AG09319 (cell line): ENCODE measurements at places on chromosomes 13 and 19.
A peak's percentile ranks its signal among the peaks of the same experiment; 100 is the strongest.

DNA sequence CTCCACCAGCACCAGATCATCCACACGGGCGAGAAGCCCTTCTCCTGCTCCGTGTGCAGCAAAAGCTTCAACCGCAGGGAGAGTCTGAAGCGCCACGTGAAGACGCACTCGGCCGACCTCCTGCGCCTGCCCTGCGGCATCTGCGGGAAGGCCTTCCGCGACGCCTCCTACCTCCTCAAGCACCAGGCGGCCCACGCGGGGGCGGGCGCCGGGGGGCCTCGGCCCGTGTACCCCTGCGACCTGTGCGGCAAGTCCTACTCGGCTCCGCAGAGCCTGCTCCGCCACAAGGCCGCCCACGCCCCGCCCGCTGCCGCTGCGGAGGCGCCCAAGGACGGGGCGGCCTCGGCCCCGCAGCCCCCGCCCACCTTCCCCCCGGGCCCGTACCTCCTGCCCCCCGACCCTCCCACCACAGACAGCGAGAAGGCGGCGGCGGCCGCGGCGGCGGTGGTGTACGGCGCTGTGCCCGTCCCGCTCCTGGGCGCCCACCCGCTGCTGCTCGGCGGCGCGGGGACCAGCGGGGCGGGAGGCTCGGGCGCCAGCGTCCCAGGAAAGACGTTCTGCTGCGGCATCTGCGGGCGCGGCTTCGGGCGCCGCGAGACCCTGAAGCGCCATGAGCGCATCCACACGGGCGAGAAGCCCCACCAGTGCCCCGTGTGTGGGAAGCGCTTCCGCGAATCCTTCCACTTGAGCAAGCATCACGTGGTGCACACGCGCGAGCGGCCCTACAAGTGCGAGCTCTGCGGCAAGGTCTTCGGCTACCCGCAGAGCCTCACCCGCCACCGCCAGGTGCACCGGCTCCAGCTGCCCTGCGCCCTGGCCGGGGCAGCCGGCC is 9.4 kb downstream of the ZNF784 start:
- no peak for DNase-seq

DNA sequence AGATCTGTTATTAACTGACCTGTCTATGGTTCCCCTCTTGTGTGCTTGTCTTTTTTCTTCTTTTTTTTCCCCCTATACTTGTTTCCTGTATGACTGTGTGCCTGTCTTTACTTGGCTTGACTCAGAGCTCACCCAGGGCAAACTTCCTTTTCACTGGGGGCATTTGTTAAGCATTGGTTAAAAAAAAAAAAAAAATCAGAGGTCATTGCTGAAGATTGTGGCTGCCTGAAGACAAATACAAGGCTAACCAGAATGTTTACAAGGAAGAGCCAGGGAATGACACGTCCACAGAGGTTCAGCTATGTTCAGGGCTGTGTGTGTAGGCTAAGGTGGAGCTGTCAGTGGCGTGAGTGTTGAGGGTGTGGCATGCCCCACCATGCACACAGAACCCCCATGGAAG is 47.1 kb downstream of the LNX2 start:
- no peak for DNase-seq

DNA sequence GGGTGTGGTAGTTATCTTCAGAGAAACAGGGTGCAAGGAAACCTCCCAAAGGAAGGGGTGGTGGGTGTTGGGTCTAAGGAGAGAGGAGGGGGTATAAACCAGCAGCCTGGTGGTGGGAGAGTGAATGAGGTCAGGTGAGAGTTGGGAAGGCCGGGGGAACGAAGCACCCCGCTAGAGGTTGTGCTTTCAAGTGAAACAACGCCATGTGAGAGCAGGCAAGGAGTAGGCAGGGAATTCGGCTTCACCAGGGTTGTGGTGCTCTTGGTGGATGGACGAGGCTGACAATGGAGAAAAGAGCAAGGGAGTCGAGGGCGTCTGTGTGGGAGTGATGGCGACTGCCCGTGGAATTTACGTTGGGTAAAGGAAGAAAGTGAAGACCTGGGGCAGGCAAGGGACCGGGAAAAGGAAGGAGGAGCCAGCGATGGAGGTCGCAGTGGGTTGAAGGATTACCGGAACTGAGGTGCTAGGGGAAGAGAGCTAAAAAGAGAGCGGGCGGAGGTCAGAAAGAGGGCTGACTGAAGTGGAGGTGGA is 2.1 kb upstream of the MLNR start:
- DNase-seq = no peak

DNA sequence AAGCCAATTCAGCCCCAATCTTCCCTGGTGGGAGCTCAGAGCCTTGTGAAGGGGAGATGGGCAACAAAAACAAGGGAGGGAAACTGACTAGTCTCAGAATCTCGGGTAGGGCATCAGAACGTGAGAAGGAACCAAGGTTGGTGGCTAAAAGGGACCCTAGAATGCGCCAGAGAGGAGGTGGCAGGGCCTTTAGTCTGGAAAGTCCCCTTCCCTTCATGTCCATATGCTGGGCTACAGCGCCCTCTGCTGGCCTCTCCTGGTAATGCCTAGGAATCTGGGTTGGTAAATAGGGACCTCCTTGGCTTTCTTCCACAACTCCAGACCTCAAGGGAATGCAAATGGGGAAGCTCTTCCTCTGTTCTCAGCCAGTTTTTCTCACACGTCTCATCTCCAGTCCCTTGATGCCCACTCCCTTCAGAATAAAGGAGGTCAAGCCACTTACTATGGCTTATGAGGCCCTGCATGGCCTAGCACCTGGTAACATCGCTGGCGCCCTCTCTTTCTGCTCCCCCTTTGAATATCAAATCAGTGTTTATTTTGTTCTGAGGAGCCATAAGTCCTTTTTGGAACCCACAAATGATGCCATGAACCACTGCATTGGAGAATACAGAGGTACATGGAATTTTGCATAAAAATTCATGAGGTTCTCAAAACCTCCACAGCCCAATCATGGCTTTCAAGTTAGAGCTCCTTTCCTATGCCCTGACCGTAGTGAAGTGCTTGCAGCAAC is 1.4 kb upstream of the CCDC97 start:
- no peak for DNase-seq

GRCh38 chr13:37486171-37486681 is 112.3 kb downstream of the POSTN start:
- no peak for DNase-seq

GRCh38 chr13:87536899-87537298 is 134.3 kb upstream of the SLITRK5 start:
- DNase-seq = no peak

- no peak for DNase-seq
Measured at GRCh38 chr19:10091895-10092641, 6.0 kb downstream of the SHFL start.

GRCh38 chr13:38617936-38618335 is 68.9 kb upstream of the FREM2 start:
- no peak for DNase-seq

- no peak for DNase-seq
Measured at GRCh38 chr13:24740014-24740890, 23.7 kb upstream of the RNF17 start.

- no peak for DNase-seq
Measured at GRCh38 chr19:29650772-29651387, 14.4 kb upstream of the PLEKHF1 start.

DNA sequence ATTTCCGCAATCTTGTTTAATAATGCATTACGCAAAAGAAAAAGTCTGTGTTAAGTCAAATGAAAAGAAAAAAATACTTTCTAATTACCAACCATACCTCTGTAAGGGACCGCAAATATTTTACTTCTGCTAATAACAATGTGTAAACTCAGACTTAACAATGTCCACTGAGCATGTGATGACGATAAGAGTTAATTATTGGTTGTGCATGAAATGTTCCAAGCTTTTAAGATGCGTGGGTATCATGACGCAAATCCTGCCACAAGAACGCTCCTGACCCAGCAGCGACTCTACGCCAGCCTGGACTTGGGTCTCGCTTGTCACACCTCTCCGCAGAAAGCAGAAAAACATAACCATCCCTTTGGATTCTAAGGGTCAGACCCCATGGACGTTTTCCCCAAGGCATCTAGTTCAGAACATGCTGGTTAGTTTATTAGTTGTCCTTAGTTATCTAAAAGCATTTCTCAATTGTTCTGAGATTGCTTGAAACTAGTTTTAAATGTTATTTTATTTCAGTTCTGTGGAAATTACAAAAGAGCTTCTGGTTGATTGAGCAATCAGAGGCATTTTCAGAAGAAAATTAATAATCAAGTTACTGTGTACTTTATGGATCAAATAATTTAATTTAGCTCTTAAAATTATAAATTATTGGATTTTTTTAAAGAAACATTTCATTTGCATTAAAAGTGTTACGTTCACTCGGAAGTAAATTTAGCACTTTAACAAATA is 779.9 kb upstream of the ARGLU1 start:
- DNase-seq = no peak

DNA sequence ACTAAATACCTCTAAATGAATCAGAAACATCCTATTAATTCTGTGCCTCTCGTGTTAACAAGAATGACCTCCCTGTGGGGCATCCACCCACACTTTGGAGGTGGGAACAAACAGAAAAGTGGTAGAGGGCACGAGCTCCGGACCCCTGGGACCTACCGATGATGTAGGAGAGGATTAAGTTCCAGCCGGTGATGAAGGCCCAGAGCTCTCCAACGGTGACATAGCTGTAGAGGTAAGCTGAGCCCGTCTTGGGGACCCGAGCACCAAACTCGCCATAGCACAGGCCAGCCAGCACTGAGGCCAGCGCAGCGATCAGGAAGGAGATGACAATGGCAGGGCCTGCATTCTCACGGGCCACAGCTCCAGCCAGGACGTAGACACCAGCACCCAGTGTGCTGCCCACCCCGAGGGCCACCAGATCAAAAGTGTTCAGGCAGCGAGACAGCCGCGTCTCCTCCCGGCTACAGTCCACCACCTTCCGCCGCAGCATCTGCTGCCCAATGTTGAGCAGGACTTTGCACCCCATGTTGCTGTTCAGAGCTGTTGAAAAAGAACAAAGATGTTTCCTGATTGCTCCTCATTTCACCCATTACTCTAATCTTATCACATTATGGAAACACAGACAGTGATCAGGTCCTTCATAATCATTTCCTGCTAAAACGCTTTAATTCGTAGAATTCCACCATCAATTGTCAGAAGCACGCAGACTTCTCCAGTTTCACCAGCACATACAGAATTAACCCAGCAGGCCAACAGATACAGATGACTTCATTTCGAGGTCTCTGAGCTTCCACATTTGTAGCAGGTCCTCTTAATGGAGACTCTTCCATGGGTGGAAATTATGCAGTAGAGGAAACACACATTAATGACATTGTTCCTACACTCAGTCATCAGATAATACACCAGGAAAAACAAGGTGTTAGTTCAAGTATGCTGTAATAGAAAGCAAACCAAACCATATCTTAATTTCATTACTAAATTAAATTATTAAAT is 59.5 kb downstream of the SLC7A1 start:
- DNase-seq = no peak

GRCh38 chr19:55540619-55541018 is 3.7 kb upstream of the SBK2 start:
- no peak for DNase-seq

- DNase-seq = no peak
Measured at GRCh38 chr19:16199275-16199932, 1.7 kb downstream of the AP1M1 start.

GRCh38 chr13:50676602-50677001 is 166.9 kb downstream of the DLEU7 start:
- no peak for DNase-seq

DNA sequence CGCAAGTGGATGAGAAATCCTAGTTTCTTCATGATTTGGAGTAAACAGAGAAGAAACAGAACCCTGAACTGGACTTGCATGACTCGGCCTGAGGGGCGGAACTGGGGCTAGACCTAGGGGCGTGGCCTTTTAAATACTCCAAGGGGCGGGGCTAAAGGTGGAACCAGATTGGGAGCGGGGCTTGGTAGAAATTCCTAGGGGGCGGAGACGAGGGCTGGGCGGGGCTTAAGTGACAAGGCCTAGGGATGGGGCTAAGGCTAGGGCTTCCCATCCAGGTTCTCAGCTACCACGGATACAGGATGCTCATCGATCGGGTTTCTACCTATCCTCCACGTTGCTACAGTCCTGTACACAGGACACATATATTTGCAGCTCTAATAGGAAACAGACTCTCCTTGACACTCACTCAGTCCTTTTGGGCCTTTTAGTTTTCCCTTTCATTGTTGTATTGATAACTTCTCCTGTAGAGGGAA is 372 bp upstream of the ZNF699 start:
- peak; percentile 68 for DNase-seq

GRCh38 chr13:21069561-21070004 is 8.2 kb upstream of the LATS2 start:
- peak; percentile 72 for DNase-seq

DNA sequence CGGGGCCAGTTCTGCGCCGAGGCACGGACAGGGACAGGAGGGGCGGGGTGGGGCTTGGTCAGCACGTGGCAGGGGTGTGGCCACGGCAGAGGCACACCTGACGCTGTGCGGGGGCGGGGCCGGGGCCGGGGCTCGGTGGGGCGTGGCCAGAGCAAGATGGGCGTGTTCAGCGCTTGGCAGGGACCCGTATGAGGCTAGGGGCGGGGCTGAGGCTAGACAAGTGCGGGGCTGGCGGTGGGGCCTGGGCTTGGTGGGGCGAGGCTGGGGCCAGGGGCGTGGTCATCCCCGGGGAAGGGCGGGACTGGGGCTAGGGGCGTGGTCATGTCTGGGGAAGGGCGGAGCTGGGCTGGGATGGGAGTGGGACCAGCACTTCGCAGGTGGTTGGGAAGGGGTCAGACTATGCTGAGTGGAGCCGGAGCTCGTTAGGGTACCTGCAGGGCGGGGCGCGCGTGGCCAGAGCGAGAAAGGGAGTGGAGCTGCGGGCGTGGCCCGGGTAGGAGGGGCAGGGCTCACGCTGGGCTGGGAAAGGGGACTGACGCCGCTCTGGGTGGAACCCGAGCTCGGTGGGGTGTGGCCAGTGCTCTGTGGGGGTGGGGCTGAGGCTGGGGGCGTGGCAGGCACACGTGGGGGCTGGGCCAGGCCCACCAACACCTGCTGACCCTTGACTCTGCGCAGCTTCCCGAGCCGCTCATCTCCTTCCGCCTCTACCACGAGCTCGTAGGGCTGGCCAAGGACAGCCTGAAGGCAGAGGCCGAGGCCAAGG is 12.8 kb downstream of the POLR2E start:
- no peak for DNase-seq

DNA sequence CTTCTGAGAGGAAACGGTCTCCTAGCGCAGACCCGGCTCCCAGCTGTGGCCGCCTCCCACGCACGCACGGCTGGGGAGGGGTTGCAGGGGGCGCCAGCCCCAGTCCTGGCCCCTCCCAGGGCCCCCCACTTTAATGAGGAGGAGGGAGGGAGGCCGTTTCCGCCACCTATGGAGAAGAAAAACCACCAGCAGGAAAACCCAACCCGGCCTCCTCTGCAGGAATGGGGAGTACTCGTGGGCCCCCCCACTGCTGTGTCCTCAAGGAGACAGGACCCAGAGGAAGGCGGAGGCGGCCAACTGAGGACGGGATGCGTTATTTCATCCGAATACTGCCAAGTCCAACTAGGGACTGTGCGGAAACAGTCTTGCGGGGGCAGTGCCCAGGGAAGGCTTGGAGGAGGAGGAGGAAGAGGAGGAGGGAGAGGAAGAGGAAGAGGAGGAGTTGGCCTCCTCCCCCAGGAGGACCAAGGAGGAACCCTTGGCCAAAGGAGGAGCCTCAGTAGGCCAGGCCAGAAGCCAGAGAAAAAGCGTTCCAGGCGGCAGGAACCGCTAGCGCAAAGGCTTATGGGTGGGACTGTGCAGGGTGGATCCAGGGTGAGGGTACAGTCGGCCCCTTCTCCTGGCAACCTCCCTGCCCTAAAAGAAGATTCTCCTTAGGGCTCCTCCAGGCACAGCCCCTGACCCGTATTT is 3.9 kb upstream of the SSBP4 start:
- DNase-seq = peak; percentile 71
